ENCODE measurements at places on chromosomes 2 and 18.

GRCh38 chr18:47754311-47755101 lies 176.0 kb downstream of the SMAD2 start:
- DNase-seq, result no peak

GRCh38 chr2:39640107-39640506 lies 25.6 kb upstream of the TMEM178A start:
- DNase-seq, result no peak

- no peak for DNase-seq
Measured at GRCh38 chr2:3870222-3870621, 166.8 kb downstream of the DCDC2C start.

DNA sequence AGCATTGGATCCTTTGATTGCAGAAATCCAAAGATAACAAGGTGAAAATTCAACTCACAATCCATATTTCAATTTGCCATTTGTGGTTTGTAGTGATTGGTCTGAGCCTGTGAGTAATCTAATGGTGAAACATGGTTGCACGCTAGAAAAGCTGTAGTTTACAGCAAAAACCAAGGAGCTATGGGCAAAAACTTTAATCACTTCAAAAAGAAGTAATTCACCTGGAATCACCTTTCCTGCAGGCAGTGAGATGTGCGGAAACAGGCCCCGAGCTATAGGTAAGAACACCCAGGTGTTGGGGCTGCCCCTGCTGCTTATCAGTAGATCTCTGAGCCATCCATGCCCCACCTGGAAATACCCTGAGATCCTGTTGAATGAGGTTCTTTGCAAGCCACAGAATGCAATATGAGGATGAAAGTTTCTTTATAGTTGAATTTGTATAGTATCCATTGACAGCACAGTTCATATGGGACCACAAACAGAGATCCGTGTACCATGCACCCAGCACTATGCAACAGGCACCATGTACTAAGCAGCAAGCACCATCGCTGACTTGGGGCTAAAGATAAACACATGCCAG lies 208.2 kb downstream of the SPP2 start:
- DNase-seq, result no peak

DNA sequence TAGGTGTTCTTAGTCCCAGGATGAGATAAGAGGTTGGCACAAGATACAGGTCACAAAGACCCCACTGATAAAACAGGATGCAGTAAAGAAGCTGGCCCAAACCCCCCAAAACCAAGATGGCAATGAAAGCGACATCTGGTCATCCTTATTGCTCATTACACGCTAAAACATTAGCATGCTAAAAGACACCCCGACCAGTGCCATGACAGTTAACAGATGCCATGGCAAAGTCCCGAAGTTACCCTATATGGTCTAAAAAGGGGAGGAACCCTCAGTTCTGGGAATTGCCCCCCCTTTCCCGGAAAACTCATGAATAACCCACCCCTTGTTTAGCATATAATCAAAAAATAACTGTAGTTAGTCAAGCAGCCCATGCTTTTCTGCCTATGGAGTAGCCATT lies 251.1 kb downstream of the SLC4A3 start:
- DNase-seq, result no peak

DNA sequence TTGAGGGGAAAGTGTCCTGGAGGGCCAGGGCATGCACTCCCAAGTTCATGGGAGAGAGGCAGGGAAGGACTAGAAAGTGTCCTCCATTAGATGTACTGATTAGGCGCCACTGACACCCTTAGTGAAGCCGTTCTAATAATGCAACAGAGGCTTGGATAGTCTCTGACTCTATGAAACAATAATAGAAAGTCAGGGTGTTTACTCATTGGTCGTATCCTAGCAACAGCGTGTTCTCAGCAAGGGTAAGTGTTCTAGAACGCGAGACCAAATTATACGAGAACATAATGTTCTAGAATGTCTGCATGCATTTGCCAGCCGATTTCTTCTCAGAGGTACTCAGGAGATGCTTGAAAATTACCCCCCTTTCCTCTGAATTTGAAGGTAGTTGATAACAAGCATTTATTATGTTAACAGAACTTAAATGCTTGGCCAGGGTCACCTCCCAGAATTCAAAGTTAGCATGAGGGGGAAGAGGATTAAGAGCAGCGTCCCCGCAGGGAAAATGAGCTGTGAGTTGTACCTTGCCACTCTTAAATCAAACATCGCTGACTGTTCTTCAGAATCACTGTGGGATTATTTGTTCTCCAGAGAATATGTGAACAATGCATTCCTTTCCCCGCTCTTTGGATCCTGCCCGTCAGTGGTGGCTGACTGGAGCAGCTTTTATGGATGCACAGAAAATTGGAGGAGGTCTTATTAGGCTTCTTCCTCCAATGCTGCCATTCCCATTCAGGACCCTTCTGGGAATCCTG lies 33.7 kb upstream of the PDIA6 start:
- no peak for DNase-seq

DNA sequence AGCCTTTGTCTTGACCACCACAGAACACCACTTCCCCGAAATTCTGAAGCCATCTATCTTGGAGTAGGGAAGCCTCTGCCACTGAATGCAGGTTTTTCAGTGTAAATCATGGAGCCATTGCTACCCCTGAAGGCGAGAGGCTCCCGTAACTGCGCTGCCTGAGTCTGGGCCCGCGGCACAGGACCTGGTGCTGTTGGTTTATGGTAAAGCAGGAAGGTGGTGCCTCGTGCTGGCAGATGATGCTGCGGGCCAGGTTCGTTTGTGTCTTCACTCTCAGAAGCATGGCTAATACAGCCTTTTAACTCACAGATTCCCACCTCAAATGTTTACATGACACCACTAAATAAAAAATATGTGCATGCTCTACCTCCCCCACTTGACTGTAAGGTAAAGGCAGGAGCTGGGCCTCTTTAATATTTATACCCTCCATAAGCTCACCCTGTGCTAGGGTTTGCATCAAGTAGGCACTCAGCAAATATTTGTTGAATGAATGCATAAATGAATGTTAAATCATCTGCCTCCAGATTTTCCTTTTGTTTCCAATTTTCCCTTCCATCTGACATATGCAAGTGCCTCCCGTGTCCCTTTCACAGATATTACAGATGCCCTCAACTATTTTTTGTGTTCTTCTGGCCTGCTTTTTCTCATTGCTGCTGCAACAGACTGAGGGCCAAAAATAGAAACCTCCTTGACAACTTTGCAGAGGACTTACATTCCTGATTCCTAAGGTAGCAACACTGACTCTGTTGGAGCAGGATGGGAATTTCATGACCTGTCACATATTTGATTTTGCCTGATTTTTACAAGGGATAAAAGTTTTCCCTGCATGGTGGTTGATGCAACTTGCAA lies 83.5 kb upstream of the CPO start:
- DNase-seq, result peak; percentile 13

DNA sequence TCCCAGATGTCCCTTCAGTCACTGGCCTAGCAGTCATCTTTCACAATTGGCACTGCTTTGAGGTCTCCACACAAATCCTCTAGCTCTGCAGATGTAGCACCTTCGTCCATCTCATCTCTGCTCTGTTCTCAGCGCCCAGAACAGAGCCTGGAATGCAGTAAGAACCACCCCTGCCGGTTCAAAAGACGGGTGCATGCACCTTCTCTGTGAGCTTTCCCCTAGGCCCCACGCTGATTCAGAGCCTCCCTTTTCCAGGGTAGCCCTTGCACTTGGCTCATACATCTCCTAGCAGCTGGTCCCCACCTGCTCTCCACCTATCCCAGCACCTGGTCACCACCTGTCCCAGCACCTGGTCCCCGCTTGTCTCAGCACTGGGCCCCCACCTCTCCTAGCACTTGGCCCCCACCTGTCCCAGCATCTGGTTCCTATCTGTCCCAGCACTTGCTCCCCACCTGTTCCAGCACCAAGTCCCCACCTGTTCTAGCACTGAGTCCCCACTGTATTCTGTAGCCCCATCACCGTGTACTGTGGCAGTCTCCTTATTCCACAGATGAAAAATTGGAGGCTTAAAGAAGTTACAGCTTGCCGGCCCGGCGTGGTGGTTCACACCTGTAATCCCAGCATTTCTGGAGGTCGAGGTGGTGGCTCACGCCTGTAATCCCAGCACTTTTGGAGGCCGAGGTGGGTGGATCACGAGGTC lies 4.7 kb upstream of the KCNF1 start:
- DNase-seq, result no peak

DNA sequence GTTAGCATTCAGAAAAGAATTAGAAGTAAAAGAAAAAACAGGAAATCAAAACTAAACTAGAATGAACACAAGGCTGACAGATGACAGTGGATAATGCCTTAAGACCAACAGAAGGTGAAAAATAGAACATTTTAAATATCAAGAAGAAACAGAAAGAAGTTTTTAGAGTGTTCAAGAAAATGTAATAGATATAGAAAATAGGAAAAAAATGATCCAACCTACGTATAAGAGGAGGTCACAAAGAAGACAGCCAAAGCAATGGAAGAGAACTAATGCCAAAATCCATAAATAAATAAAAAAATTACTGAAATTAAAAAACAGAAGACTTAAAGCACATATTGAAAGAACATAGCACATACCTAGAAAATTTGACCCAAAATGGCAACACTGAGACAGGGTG lies 42.5 kb upstream of the EN1 start:
- peak; percentile 4 for DNase-seq

- DNase-seq, result no peak
Measured at GRCh38 chr2:120421830-120422175, 75.9 kb downstream of the INHBB start.

DNA sequence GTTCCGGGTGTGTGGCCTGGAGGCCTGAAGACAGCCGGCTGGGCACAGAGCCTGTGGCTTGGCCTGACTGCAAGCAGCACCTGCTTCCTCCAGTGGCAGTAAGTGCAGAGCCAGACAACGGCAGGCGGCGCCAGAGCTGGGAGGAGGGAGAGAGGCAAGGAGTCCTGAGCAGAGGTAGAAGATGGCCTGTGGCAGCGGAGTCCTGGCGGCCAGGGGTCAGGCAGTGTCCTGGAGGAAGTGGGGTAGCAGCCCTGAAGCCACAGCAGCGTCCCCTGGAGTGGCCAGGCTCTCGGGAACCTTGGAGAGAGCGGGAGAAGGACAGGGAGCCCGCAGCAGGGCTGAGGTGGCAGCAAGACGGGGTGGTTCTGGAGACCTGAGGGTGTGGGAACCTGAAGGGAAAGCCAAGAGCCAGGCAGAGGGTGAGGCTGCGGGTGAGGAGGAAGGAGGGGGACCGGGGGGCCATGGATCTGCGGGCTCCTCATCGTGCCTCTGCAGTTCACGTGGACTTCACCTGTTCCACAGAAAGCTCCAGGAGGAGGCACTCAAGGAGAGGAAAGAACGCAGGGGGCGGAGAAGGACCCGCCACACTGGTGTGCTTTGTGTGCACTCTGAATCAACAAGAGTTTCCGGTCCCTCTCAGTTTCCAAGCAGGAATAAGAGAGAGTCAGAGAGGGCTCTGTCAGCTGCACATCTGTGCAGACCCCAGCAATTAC lies 85.9 kb downstream of the USP40 start:
- DNase-seq, result peak; percentile 70

DNA sequence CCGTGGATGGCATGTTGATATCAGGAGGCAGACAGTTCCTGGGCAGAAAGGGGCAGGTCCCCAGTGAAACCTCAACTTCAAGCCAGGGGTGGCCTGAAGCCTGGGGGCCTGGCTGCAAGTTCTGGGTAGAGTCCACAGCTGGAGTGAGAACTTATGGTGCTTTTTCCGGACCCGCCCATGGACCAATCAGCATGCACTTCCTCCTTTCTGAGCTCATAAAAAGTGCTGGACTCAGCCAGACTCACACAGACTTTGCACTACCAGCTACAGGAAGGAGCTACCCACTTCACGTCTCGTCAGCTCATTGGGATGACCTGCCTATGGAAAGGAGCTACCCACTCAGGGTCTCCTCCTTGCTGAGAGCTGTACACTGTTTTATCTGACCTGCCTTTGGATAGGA lies 183.1 kb upstream of the MC4R start:
- no peak for DNase-seq

- no peak for DNase-seq
Measured at GRCh38 chr2:149261692-149262091, 68.7 kb upstream of the LYPD6 start.

DNA sequence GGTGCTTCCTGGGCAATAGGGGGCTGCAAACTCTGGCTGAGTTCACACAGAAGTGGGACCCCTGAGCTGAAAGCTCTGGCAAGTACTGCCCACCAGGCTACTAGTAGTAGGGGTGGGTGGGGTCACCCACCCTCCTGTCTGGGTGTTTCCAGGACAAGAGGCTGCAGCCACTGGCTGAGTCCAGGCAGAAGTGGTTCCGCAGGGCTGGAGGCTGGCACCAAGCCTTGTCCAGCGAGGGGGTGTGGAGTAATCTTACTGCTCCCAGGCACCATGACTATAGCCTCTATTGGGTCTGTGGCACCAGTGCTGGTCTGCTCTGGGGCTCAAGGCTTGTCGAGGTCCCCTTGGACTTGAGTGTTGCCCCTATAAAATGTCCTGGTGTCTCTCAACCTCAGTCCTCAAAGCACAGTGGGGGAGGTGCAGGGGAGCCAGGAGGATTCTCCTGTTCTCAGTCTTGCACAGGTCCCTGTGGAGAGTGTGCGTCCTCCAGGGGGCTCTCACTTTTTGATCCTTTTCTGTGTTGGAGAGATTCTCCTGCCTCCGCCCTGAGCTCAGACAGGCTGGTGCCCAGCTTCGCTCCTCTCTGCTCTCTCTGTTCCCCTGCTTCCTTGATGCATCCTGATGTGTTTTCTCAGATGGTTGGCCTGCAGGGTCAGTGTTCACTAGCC lies 48.1 kb downstream of the NUP35 start:
- DNase-seq, result no peak

DNA sequence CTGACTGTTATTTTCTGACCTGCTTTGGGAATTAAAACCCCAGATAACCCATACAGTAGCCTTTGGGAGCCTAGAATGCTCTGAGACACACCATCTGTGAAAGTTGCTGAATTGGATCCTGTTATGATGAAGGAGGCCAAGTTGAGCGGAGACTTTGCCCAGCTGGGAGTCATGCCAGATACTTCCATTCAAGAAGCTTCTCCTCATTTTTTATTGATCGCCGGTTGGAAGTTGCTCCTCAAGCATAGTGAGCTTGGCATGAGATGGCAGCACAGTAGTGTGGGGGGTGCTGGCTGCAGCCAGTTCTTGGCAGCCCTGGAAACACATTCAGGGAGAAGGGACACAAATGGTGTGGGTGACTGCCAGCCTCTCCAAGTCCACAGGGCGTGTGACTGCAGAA lies 270.7 kb upstream of the NRP2 start:
- DNase-seq, result peak; percentile 31

DNA sequence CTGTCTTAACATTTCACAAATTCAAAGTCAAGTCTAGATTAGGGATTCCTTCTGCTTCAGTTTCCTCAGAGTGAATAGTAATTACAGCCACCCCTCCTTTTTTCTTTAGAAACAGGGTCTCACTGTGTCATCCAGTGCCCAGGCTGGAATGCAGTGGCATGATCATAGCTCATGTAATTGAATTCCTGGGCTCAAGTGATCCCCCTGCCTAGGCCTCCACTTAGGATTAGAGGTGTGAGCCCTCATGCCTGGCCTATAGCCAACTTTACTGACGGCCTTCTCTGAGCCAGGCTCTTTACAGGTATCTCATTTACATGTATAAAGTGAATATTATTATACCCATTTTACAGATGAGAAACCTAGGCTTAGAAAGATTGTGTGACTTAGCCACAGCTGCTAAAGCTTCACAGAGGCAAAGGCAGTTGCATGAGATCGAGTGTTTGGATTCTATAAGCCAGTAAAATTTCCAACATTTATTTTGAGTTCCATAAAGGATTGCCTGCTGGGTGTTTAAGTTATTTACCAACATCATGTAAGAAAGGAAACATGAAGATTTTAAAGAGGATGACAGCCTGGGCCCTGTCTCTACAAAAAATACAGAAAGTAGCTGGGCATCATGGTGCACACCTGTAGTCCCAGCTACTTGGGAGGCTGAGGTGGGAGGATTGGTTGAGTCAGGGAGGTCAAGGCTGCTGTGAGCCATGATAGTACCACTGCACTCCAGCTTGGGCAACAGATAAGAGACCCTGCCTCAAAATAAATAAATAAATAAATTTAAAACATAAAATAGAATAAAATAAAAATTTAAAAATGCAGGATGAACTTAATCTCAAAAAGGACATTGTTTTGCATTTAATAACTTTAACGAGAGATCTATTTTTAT lies 1.8 kb downstream of the ENOSF1 start:
- no peak for DNase-seq
